Heart left ventricle (tissue), 16 donors: ENCODE measurements at places on chromosomes 16 and 17. TPM values are rescaled to one million over a fixed set of nuclear protein-coding genes. Genes with fewer than 3 reads are reported as not detected.

GRCh38 chr17:16027708-16028584 lies 28.3 kb downstream of the TTC19 start:
- H3K4me3 ChIP-seq, result no peak overlapping the region
- H3K4me1 ChIP-seq, result peaks cover 14% of the 10 kb centered on the region
- no peak for DNase-seq

GRCh38 chr17:50534222-50534978 lies 1.9 kb downstream of the EPN3 start:
- peak overlapping the region; percentile 94 for H3K27ac ChIP-seq
- H3K27me3 ChIP-seq, result no peaks in the 10 kb centered on the region
- DNase-seq, result no peak
- peak overlapping the region; percentile 45 for H3K4me3 ChIP-seq
- H3K36me3 ChIP-seq, result peaks cover 3% of the 10 kb centered on the region
- H3K4me1 ChIP-seq, result no peaks in the 10 kb centered on the region

- H3K4me3 ChIP-seq, result no peak overlapping the region
- no peaks in the 10 kb centered on the region for H3K36me3 ChIP-seq
- no peak for DNase-seq
- no peaks in the 10 kb centered on the region for H3K4me1 ChIP-seq
- H3K27me3 ChIP-seq, result peaks cover 12% of the 10 kb centered on the region
These were observed 20.7 kb upstream of the C16orf78 start for GRCh38 chr16:49352892-49353291.

Gene CCDC40
- 6.6 TPM for total RNA-seq

Gene TBC1D3G
- total RNA-seq, result not detected

GRCh38 chr17:16352667-16353316 lies 477 bp downstream of the CENPV start:
- H3K27ac ChIP-seq, result no peak overlapping the region
- peaks cover 14% of the 10 kb centered on the region for H3K27me3 ChIP-seq
- DNase-seq, result no peak
- peaks cover 17% of the 10 kb centered on the region for H3K4me1 ChIP-seq

DNA sequence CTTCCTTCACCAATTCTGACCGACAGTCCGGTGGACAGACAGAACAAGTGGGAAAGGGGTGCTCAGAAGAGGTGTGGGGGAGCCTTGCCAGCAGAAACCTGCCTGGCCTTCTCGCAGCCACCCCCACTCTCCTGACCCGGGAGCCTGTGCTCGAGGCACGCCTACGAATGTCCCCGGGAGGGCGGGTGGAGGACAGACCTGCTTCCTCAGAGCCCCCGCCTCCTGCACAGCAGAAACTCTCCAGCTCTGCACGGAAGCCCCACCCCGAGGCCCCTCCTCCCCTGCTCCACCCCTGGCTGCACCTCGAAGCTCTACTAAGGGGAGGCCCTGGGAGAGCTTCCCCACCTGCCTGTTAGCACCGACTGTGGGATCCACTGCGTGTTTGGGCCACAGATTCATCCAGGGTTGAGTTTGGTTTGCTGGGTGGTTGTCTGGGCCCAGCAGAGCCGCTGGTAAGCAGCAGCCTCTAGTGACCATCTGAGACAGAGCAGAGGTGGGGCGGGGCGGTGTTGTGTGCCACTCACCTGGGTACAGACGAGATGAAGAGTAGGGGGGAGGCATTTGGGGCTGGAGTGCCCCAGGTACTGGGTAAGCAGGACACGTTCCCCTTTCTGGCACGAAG lies 6.2 kb downstream of the TAF1C start:
- DNase-seq, result no peak
- H3K27me3 ChIP-seq, result no peaks in the 10 kb centered on the region
- no peak overlapping the region for H3K4me3 ChIP-seq
- peak overlapping the region; percentile 83 for H3K27ac ChIP-seq

GRCh38 chr17:65173284-65173793 lies 36.2 kb downstream of the RGS9 start:
- H3K4me3 ChIP-seq, result no peak overlapping the region
- DNase-seq, result peak; percentile 31
- H3K27me3 ChIP-seq, result no peaks in the 10 kb centered on the region
- H3K36me3 ChIP-seq, result no peaks in the 10 kb centered on the region
- no peaks in the 10 kb centered on the region for H3K4me1 ChIP-seq
- H3K27ac ChIP-seq, result no peak overlapping the region
